Left ventricle myocardium inferior (tissue), 1 donor: ENCODE measurements at places on chromosomes 5 and 9. TPM values are rescaled to one million over a fixed set of nuclear protein-coding genes. Genes with fewer than 3 reads are reported as not detected.

GRCh38 chr5:43753069-43753468 lies 150.1 kb downstream of the NNT start:
- no peaks in the 10 kb centered on the region for H3K27me3 ChIP-seq
- H3K36me3 ChIP-seq: no peaks in the 10 kb centered on the region
- no peak overlapping the region for H3K4me3 ChIP-seq

The LHX3 gene
- total RNA-seq: not detected

The DDX46 gene
- total RNA-seq: 24.4 TPM

GRCh38 chr9:100204796-100205195 lies 105.8 kb downstream of the INVS start:
- no peaks in the 10 kb centered on the region for H3K36me3 ChIP-seq
- peaks cover 23% of the 10 kb centered on the region for H3K4me1 ChIP-seq
- H3K27ac ChIP-seq: no peak overlapping the region
- no peak overlapping the region for H3K4me3 ChIP-seq
